Fibroblast of pulmonary artery (primary cell): ENCODE measurements at places on chromosomes 4 and X.

DNA sequence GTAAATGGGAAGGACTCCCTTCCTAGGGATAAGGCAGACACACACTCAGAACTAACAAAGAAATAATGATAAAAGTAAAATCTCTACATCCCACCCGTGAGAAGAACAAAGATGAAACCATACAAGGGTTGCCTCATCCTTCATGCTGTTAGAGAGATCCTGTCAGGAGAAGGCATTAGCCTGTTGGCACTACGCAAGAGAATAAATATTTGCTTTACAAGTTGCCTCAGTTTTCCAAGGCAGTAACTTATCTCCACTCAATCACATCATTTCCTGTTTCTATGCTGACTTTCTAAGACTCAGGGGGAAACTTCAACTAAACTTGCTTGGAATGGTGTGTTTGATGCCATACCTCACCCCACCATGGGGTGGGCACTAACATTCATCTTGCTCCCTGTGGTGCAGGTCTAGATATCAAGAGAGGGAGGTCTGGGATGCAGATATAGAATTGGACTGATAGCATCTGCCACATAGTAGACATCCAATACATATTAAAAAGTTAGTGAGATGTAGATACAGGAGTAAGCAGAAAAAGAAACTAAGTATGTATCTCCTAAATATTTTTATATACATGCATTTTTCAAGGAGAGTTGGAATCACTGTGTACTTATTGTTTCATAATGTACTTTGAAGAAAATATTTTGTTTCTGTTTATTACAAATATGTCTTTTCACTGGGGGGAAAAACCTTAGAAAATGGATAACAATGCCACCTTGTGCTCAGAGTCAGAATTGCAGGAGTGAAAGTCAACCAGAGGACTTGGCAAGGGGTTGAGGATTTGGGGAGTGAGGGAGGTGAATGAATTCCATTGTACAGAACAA lies 57.2 kb upstream of the BEX4 start:
- peak; percentile 71 for DNase-seq

DNA sequence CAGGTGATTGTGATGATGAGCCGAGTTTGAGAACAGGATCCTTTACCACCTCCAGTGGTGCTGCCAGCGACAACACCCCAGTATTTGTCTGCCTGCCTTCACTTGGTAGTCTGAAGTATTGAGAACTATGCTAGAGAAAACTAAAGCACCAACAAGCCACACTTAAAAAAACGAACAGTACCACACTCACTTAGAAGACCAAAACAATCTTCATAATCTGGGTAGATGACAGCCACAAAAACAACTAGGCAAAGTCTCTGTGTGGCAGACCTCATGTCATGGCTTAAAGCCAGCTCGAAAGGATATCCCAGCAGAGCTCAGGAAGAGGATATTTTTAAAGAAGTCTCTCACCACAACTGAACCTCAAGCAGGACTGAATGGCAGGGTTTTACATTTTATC lies 236.0 kb downstream of the GPC3 start:
- DNase-seq, result no peak

DNA sequence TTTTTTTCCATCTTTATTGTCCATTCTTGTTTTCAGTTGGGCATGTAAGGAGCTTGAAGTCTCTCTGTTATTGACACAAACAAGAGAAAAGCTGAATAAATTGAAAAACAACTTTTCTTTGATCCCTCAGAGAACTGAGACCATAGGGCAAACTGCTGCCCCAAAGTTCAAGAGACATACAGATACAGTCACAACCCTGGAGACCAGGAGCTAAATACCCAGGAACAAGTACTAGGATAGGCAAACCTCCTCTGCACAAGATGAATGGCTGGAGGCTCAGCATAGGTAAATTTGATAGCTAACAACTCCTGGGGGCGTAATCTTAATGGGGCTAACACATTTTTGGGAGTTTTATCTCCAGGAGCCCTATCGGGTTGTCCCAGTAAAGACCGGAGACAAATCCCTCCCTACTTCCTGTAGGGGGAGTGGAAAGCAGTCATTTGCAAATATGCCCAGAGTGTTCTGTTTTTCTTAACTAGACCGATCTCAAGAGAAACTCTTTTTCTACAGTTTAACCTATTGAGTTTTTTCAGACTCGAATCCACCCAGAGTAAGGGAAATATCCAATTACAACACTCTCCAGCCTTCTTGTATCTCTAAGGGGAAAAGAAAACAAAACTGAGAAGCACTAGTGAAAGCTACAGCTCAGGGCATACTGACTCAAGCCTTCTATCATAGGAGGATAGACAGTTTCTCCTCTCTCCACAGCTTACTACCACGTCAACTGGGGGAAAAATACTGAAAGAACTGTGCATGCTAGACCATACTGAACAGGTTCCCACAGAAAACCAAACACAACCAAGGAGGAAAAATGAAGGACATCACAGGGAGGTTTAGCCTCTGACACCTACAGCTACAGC lies 23.1 kb downstream of the MAGEA8 start:
- DNase-seq, result peak; percentile 11

DNA sequence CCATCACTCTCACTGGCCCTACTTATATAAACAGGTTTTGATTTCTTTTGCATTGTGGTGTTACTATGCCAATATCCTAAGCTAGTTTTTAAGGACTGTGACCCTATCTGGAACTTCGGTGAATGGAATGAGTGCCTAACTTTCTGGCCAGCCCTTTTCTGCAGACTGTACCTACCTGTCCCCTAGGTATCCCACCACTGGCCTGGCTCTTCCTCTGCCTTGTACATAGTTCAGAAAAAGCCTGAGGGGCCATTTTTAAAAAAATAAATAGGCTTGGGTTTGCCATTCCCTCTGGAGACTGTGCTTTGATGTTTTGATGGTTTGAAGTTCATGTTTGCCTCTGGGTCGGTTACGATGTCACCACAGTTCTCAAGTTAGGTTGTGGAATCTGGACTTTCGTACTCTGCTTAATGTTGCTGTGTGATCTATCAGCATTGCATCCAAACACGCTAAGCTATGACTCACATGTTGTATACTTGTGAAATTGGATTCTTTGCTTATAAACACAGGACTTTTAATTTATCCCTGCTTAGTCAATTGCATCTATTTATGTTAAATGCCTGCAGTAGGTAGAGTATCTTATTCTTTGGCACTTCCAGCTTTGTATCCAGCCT lies 182.0 kb downstream of the ANKRD50 start:
- DNase-seq, result no peak

- DNase-seq, result peak; percentile 68
Observed at GRCh38 chr4:177177541-177178081, 132.1 kb upstream of the NEIL3 start.

DNA sequence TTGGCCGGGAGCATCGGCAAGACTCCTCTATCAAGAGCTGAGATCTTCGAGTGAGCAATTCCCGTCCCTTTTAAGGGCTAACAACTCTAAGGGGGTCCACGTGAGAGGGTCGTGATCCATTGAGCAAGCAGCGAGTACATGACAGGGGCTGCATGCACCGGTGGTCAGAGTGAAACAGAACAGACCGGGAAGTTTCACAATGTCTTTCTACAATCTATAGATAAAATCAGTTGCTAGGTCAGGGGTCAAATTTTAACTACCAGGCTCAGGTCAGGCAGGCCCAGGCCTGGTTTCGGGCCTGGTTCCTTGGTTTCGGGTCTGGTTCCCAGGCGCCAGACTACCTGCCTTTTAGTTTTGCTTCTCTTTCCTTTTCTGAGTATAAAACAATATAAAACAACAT lies 160.1 kb downstream of the PTCHD1 start:
- DNase-seq, result no peak

- DNase-seq, result no peak
Observed at GRCh38 chr4:185261946-185262345, 52.5 kb downstream of the SNX25 start.

DNA sequence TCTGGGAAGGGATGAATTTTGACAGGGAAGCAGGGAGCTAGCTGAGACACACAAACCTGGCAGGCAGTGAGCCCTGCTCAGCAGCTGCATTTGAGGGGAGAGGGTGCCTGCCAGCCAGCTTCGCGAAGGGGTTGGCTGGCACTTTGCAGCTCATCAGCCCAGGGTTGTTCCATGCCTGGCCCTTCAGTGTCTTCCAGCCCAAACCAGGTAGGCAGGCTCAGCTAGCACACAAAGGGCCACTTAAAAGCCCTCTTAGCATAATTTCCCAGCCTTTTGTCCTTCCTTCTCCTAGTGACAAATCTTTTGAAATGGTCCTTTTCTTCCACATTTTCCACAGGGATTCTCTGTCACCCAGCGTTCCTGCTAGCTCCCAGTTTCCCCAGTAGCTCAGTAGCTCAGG lies 4.3 kb upstream of the FRMPD3 start:
- DNase-seq, result no peak

GRCh38 chrX:130529531-130529930 lies 127.7 kb downstream of the RBMX2 start:
- DNase-seq, result no peak

- DNase-seq, result no peak
Observed at GRCh38 chr4:181550381-181550780, 692.8 kb upstream of the TENM3 start.

- DNase-seq, result no peak
Observed at GRCh38 chr4:117868201-117868600, 166.1 kb upstream of the NDST3 start.

DNA sequence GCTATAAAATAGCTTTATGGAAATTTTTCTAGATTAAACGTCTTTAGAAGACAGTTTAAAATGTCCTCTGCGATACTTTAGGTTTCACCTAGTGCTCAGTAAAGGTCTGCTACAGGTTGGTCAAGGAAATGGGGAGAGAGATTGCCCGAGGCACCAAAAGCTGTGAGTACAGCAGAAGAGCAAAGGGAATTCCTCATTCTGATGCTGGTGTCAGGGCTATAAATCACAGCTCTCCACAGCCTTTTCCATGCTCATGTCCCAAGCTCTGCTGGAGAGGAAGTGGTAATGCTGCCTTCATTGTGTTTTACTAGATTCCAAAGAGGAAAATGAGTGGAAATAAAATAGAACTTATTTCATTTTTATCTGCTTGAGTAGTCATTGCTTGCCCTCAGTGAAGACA lies 2060.4 kb downstream of the ARAP2 start:
- DNase-seq, result peak; percentile 8

GRCh38 chr4:161291222-161291621 lies 872.6 kb downstream of the FSTL5 start:
- DNase-seq, result no peak

DNA sequence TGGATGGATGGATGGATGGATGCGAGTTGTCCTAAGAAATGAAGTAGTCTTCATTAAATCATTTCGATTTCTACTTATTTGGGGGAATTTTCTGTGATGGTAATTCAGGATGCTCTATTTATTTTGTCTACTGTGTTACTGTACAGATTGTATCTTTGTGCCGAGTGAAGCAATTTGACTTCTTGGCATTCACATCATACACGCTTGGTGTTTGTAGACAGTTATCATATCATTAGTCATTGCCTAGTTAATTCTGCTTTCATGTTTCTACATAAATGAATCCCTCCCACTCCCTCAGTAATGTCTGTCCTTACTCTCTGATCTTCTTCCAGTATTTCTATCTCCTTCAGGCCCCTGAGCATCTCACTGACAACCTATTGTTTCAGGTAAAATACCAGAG lies 64.0 kb downstream of the RASGEF1B start:
- DNase-seq, result no peak

- no peak for DNase-seq
Observed at GRCh38 chr4:38065900-38066299, 105.7 kb downstream of the PTTG2 start.

DNA sequence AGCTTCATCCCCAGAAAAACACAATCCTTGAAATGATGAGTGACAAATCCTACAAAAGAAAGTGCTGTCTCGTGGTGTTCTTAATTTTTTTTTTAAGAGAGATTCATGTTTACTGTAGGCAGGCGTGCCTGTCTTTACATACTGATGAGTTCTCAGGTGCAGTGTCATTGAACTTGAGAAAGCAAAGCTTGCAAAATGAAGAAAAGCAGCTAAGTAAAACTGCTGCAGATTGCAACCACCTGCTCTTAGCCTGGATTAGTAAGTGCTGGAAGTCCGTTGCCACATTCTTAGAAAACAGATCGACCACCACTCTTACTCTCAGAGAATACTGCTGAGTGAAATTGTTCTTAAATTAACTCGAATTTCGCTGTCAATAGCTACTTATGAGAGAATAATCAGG lies 854.6 kb downstream of the TRIML1 start:
- DNase-seq, result no peak

- peak; percentile 61 for DNase-seq
Observed at GRCh38 chr4:19224820-19225219, 1026.9 kb upstream of the SLIT2 start.

GRCh38 chr4:130395871-130396270 lies 1299.9 kb downstream of the C4orf33 start:
- peak; percentile 85 for DNase-seq

DNA sequence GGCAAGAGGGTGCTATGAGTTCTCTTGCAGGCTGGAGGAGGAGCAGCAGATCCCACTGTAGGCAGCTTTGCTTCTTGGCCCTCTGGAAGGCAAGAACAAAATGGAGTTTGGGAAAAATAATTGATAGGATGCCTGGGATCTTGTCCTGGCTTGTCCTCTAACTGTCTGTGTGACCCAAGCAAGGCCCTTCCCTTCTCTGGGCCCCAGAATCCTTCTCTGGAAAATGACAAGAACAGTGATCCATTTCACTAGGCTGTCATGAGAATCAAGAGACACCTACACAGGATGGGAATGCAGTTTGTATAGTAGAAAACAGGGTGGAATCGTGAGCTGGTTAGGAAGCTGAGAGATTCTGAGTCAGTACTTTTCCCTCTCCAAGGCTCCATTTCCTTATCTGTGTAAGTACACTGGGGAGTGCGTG lies 133.3 kb downstream of the PJA1 start:
- DNase-seq, result peak; percentile 42

DNA sequence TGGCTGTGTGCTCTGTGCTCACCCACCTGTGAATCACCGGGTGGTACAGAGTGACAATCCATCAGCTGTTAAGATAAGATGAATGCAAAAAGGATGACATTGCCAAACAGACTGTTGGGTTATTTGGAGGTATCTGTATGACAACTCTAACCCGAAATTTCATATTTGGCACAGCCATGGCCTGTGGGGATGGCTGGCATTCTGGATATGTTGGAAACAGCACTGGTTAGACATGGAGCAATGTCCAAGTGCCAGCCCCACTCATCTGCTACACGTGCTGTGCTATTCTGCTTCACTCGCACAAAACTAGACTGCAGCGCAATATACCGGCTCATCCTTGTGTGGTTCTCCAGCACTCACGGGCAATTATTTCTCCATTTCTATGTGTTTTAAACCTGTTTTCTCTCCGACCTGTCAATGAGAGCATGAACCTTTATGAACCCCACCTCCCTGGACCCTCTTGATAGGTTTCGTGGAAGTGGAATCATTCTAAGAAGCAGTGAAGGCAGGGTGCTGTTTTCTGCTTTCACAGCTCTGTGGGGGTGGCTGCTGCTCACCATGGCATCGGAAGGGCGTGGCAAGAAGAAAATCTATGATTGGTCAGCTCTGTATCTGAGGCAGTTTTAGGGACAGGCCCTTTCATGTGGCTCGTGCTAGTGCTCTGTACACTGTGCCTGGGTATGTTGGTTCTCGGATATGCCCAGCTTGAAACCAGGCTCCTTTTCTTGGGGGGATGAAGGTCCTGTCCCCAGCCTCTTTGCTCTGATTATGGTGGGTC lies 94.9 kb downstream of the ENPP6 start:
- DNase-seq, result no peak

- peak; percentile 47 for DNase-seq
Observed at GRCh38 chrX:11412715-11413623, 119.8 kb downstream of the AMELX start.
